ENCODE measurements at places on chromosomes 4 and X. TPM values are rescaled to one million over a fixed set of nuclear protein-coding genes. Genes with fewer than 3 reads are reported as not detected.

Gene SPANXN4
- total RNA-seq, result not detected

Gene COL4A6
- total RNA-seq, result 17.1 TPM

Gene MAGEB2
- total RNA-seq, result not detected

Gene TCEAL1
- total RNA-seq, result 38.9 TPM

Gene GAGE12E
- not detected for total RNA-seq

Gene GSPT2
- total RNA-seq, result 8.2 TPM

Gene CPZ
- total RNA-seq, result 0.21 TPM

Gene DGAT2L6
- not detected for total RNA-seq

Gene CSAG3
- total RNA-seq, result not detected

Gene TAF7L
- 0.16 TPM for total RNA-seq

Gene LPAR4
- not detected for total RNA-seq

Gene CDX4
- total RNA-seq, result not detected

Gene CCKAR
- not detected for total RNA-seq

Gene DCX
- total RNA-seq, result not detected

Gene F11
- total RNA-seq, result not detected

Gene LRIT3
- 0.02 TPM for total RNA-seq
